Hepatocyte (in vitro differentiated cells): ENCODE measurements at places on chromosomes 6 and 20. TPM values are rescaled to one million over a fixed set of nuclear protein-coding genes. Genes with fewer than 3 reads are reported as not detected.
A peak's percentile ranks its signal among the peaks of the same experiment; 100 is the strongest.

The SLC4A11 gene
- 0.28 and 0.37 TPM in 2 replicates for total RNA-seq

The WFDC8 gene
- total RNA-seq: not detected in 2 replicates

The FKBP1C gene
- 0.80 TPM in 1 of 2 replicates, not detected in the other for total RNA-seq

The ULBP3 gene
- total RNA-seq: 5.1 and 6.6 TPM in 2 replicates

The CNBD2 gene
- total RNA-seq: 4.7 TPM in 2 replicates

The C6orf58 gene
- 0.12 TPM in 1 of 2 replicates, not detected in the other for total RNA-seq

DNA sequence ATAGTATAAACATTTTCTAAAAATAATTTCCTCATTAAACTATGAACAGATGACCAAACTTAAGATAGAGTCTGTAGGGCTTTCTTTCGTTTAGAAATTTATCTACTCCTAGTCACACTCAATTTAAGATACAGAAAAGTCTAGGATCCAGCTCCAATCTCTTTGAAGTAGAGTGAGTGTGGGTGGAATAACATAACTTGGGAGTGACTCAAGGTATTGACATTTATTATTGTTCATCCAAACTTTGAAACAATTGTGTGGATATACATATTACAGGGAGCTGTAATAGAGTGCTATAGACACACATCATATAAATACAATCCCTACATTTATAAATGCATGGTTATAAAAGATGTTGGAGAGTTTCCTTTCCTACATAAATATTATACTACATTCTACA lies 715.2 kb upstream of the MANEA start:
- no peak for DNase-seq
- H3K36me3 ChIP-seq: no peaks in the 10 kb centered on the region
- no peaks in the 10 kb centered on the region for H3K27me3 ChIP-seq
- no peaks in the 10 kb centered on the region for H3K4me1 ChIP-seq
- H3K4me3 ChIP-seq: no peak overlapping the region

DNA sequence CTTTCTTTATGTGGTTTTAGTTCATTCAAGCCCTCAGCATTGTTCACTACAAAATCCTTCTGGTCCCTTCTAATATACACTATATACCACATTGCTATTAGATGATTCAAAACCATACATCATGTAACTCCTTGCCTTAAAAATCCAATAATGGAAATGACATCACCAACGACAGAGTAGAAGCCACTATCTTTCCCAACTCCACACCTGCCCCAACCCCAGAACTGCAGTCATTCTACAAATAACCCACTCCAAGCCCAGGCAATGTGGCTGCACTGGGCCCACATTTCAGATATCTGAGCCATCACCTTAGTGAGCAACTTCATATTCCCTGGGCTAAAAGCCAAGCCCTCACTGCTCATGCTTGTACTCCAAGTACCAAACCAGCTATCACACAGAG lies 22.6 kb upstream of the RUNX2 start:
- DNase-seq: no peak
- H3K4me1 ChIP-seq: no peaks in the 10 kb centered on the region
- H3K27me3 ChIP-seq: no peaks in the 10 kb centered on the region
- H3K27ac ChIP-seq: no peak overlapping the region
- no peaks in the 10 kb centered on the region for H3K36me3 ChIP-seq
- no peak overlapping the region for H3K4me3 ChIP-seq

GRCh38 chr6:40331545-40331944 lies 255.6 kb downstream of the LRFN2 start:
- no peak overlapping the region for H3K4me3 ChIP-seq
- peaks cover 56% of the 10 kb centered on the region for H3K27me3 ChIP-seq
- H3K27ac ChIP-seq: no peak overlapping the region
- no peak for DNase-seq

GRCh38 chr6:127302728-127303660 lies 36.3 kb downstream of the RNF146 start:
- no peaks in the 10 kb centered on the region for H3K27me3 ChIP-seq
- H3K27ac ChIP-seq: no peak overlapping the region
- H3K36me3 ChIP-seq: no peaks in the 10 kb centered on the region
- H3K4me1 ChIP-seq: peaks cover 3% of the 10 kb centered on the region

DNA sequence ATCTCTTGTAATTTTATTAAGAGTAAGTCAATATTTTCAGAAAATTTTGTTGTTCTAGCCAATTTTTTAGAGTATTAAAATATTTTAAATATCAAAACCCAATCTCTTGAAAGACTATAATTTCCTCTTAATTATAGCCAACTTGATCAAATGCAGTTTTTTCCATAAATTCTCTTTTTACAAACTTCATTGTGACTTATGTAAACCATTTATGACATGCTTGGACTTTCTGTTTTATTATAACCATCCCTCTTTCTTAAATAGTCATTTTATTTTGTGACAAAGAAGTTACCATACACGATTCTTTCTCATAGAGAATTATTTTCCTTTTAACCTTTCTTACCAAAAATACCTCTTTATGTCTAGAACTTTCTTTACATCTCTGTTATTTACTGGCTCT lies 1075.5 kb downstream of the KHDRBS2 start:
- H3K4me3 ChIP-seq: no peak overlapping the region
- H3K27me3 ChIP-seq: no peaks in the 10 kb centered on the region
- H3K36me3 ChIP-seq: no peaks in the 10 kb centered on the region
- no peak for DNase-seq
- H3K27ac ChIP-seq: no peak overlapping the region

GRCh38 chr20:63829945-63830835 lies 874 bp downstream of the ZBTB46 start:
- peaks cover 15% of the 10 kb centered on the region for H3K4me1 ChIP-seq
- H3K36me3 ChIP-seq: no peaks in the 10 kb centered on the region
- DNase-seq: peak; percentile 38
- H3K27ac ChIP-seq: no peak overlapping the region
- peak overlapping the region; percentile 59 for H3K4me3 ChIP-seq

GRCh38 chr6:136077834-136078576 lies 172.1 kb downstream of the MTFR2 start:
- no peak for DNase-seq
- no peaks in the 10 kb centered on the region for H3K36me3 ChIP-seq

GRCh38 chr6:86355271-86355670 lies 582.1 kb upstream of the HTR1E start:
- no peaks in the 10 kb centered on the region for H3K36me3 ChIP-seq
- H3K4me1 ChIP-seq: no peaks in the 10 kb centered on the region
- no peak overlapping the region for H3K4me3 ChIP-seq
- no peak overlapping the region for H3K27ac ChIP-seq
- no peaks in the 10 kb centered on the region for H3K27me3 ChIP-seq
- no peak for DNase-seq

DNA sequence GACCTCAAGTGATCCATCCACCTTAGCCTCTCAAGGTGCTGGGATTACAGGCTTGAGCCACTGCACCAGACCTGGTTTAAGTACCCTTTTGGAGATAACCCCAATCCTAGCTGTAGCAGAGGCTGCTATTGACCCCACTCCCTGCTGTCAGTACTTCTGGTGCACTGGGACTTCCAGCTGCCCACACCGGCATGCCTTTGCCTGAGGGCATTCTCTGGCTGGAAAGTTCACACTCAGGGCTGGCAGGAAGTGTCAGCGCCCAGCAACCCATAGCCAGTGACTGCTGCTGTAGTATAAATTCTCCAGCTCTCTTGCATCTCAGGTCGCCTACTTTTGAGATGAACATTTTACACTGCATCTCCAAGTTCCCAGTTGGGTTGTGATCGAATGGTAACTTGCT lies 75.3 kb downstream of the UTRN start:
- no peak overlapping the region for H3K27ac ChIP-seq
- H3K27me3 ChIP-seq: no peaks in the 10 kb centered on the region
- H3K36me3 ChIP-seq: no peaks in the 10 kb centered on the region
- no peak for DNase-seq

DNA sequence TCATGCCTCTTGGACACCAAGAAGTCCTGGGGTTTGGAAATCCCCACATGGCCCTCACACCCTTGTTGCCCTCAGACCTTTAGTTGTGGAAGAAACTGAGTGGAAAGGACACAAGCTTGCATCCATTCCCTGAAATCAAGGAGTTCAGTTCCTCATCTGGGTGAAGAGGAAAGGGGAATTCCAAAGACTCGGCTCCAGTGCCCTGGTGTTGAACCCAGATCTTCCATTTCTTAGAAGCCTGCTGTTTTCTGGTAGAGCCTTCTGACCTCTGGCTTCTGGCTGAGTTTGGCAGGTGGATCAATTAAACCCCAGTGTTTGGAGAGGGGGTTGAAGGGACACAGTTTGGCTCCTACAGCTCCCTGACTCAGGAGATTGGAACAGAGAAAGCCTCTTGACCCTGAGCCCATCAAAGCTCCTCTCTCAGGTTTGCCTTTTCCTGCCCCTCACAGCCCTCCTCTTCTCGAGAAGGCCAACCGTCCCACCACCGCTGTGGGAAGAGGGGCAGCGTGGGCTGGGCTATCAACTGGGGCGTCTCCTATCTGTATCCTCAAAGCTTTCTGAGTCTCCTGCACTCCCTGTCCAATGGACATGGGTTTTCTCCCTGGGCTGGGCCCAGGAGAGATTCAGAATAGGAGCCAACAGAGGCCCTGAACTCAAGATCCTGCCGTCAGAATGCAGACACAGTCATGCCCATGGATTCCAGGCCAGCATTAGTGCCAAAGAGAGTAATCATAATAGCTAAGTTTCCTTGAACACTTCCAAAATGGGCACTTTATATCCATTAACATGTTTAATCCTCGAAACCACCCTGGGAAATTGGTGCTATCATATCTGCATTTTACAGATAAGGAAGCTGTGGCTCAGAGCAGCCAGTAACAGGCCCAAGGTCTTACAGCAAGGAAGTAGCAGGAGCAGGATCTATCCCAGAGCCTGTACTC lies 146.2 kb downstream of the VEGFA start:
- peaks cover 57% of the 10 kb centered on the region for H3K4me1 ChIP-seq
- H3K27me3 ChIP-seq: no peaks in the 10 kb centered on the region

DNA sequence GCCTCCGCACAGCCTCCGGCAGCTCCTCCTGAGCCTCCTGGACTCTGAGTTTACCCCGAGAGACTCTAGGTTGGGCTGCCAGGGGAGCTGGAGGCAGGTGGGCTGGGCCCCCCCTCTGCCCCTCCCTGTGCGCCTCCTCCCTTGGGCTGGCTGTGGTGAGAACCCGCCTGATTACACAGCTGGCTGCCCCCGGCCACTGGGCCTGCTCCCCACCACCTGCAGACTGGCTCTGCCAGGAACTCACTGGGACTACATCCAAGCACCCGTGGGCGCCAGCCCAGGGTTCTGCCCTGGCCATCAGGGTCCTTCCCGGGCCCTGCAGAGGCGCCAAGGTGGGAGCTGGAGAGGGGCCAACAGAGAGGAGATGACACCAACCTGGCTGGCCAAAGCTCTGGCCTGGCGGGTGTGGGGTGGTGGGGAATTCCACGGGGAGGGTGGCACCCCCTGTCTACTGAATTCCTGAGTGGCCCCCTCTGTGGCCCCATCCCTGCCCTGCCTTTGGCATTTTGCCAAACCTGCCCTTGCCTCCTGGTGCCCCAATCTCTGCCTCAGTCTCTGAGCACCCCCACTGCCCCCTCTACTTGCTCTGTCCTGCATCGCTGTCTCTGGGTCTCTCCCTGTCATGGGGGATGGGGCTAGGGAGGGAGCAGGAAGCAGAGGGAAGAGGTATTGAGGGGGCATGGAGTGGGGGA lies 21.9 kb upstream of the CDH22 start:
- no peak overlapping the region for H3K4me3 ChIP-seq
- no peak for DNase-seq
- peaks cover 13% of the 10 kb centered on the region for H3K27me3 ChIP-seq
- no peaks in the 10 kb centered on the region for H3K4me1 ChIP-seq
- H3K27ac ChIP-seq: no peak overlapping the region

DNA sequence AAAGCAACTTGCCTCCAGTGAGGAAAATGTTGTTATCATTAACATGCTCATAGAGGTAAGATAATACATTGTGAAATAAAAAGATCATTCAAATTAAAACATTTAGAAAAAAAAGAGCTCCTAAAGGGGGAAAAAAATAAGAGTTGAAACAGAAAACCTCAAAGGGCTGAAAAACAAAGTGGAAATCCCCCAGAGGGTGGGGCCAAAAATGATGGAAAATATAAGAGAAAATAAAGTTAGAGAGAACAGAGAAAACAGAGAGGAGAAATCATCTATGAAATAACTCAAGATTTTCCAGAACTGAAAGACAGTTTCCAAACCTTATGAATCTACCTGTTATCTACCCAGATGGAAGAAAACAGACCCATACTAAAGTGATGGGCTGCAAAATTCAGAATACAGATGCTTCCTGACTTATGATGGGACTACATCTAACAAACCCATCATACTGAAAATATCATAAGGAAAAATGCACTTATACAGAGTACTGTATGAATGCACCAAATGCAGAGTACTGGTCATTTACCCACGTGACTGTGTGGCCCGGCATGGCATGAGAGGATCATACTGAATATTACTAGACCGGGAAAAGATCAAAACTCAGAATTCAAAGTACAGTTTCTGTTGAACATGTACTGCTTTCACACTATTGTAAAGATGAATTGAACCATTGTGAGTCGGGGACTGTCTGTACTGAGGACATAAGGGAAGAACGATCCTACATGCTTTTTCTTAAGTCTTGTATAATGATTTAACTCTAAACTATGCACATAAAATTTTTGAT lies 4.0 kb downstream of the ZBTB24 start:
- no peak overlapping the region for H3K4me3 ChIP-seq
- no peaks in the 10 kb centered on the region for H3K27me3 ChIP-seq
- DNase-seq: no peak

- H3K27me3 ChIP-seq: peaks cover 6% of the 10 kb centered on the region
- H3K4me3 ChIP-seq: no peak overlapping the region
- no peaks in the 10 kb centered on the region for H3K4me1 ChIP-seq
- DNase-seq: no peak
Measured at GRCh38 chr6:73328790-73329189, 25.3 kb downstream of the DPPA5 start.

GRCh38 chr20:23156170-23156841 lies 70.2 kb upstream of the CD93 start:
- peak overlapping the region; percentile 28 for H3K27ac ChIP-seq
- H3K4me1 ChIP-seq: peaks cover 21% of the 10 kb centered on the region
- no peaks in the 10 kb centered on the region for H3K27me3 ChIP-seq
- no peak overlapping the region for H3K4me3 ChIP-seq
- DNase-seq: no peak

DNA sequence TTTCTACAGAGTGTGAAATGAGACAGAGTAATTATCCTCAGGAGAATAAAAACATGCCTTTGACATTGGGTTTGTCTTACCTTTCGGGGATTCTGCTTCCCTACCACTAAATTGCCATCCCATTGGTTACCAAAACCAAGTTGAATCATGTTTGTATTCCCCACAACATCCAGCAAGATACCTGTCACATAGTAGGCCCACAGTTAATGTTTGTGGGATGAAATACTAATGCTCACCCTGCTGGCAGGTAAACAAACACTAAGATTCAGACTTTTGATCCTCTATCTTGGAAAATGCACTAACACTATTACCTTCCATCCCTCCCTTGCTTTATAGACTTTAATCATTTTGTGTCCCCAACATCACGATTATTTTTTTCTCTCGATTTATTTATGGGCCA lies 8.2 kb upstream of the STXBP5 start:
- H3K27ac ChIP-seq: no peak overlapping the region
- no peak overlapping the region for H3K4me3 ChIP-seq
- no peaks in the 10 kb centered on the region for H3K36me3 ChIP-seq
- no peak for DNase-seq
- no peaks in the 10 kb centered on the region for H3K27me3 ChIP-seq
